ENCODE measurements at places on chromosomes 6 and 20. TPM values are rescaled to one million over a fixed set of nuclear protein-coding genes. Genes with fewer than 3 reads are reported as not detected.

The RAD21L1 gene
- total RNA-seq = not detected

The PREX1 gene
- total RNA-seq = 101 TPM

The GPX5 gene
- total RNA-seq = not detected

The NHSL1 gene
- total RNA-seq = 9.7 TPM

The SLPI gene
- 44.3 TPM for total RNA-seq

The SASH1 gene
- 82.3 TPM for total RNA-seq

The KCNQ5 gene
- total RNA-seq = 8.5 TPM

The CCN6 gene
- not detected for total RNA-seq

The B4GALT5 gene
- total RNA-seq = 45.3 TPM

The MICB gene
- total RNA-seq = 4.1 TPM

The ESR1 gene
- 4.9 TPM for total RNA-seq

The SH3BGRL2 gene
- total RNA-seq = 29.1 TPM

The NNAT gene
- total RNA-seq = 0.81 TPM

The AKIRIN2 gene
- total RNA-seq = 30.5 TPM

The FOXQ1 gene
- 5.1 TPM for total RNA-seq

The MAS1 gene
- 0.14 TPM for total RNA-seq

The EGFL8 gene
- 16.2 TPM for total RNA-seq

The ZC2HC1B gene
- not detected for total RNA-seq

The CAP2 gene
- total RNA-seq = 20.6 TPM

The OR2J3 gene
- total RNA-seq = not detected

The FNDC1 gene
- 4.1 TPM for total RNA-seq

The TGM3 gene
- total RNA-seq = not detected

The ARMH2 gene
- total RNA-seq = not detected

The TENT5A gene
- 40.5 TPM for total RNA-seq

The MAN1A1 gene
- 98.6 TPM for total RNA-seq

Measured in thoracic aorta (tissue), 2 donors.